ENCODE measurements at places on chromosomes 1 and 21.
A peak's percentile ranks its signal among the peaks of the same experiment; 100 is the strongest.

DNA sequence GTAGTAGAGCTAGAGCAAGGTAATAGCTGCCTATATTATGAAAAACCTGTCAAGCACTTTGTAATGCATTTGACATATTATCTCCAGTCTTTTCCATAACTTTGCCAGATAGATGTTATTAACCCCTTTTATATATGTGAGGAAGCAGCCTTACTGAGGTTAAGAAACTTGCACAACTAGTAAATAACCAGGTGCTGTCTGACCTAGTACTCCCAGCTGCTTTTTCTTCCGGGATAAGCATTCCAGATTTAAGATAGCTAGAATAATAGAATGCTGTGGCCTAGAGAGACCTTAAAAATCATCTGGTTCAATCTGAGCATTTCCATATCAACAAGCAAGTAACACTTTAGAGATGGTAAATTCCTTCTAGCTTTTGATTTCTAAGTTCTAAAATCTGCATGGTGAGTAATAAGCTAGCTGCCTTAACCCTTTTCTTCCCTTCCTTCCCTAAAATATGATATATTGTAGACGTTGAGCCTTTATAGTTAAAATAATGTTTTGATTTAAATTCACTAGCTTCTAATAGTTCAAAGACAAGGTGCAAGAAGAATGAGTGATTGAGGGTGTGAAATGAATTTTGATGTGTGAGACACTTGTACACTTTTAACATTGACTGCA is 1.8 kb downstream of the SH3GLB1 start:
- no peak for DNase-seq

GRCh38 chr1:162632217-162632666 is at the start of gene DDR2:
Gene DDR2 (plus strand): TSS chr1:162632464. CDS start chr1:162719064, 86,600 bp downstream.
- DNase-seq: no peak

DNA sequence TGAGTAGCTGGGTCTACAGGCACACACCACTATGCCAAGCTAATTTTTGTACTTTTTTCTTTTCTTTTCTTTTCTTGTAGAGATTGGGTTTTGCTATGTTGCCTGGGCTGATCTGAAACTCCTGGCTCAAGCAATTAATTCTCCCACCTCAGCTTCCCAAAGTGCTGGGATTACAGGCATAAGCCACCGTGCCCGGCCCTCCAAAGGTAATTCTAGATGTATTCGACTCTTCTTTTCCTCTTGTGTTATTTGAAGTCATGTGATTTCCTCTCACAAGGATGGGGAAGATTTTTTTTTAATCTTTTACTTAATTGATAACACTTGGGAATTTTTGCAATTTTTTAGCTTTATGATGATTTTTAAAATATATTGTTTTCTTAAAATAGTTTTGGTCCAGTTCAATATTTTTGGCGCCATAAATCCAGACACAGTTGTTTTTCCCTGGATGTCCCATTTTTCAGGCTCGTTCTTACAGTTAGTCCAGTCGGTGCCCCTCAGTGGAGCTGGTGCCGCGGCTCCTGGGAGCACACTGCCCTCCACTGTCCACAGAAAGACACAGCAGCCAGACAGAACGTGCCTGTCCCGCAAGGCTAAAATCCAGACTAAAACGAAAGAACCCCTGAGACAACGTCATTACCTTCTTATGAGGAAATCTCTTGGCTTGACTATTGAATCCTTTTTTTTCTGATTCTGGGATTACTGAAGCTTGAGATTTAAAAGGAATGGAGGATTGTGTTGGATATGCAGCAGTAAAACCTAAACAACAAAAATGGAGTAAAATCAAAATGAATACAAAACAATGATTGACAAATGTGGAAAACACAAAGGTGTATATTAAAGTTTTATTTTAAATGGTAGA is 22.4 kb downstream of the STPG1 start:
- DNase-seq: no peak

DNA sequence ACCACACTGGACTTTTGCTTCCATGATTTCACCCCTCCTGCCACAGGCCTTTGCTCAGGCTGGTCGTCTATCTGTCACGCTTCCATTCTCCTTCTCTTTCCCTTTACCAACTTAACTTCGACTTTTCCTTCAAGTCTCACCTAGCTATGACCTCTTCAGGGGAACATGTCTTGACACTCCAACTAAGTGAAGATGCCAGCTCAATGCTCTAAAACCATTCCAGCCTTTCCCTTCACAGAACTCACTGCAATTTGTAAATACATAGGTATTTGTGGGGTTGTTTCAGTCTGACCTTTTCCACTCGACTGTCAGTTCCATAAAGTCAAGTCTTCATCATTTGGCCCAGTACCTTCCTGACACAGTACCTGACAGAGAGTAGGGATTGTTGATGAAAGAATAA is 358.6 kb upstream of the CAMK1G start:
- no peak for DNase-seq

DNA sequence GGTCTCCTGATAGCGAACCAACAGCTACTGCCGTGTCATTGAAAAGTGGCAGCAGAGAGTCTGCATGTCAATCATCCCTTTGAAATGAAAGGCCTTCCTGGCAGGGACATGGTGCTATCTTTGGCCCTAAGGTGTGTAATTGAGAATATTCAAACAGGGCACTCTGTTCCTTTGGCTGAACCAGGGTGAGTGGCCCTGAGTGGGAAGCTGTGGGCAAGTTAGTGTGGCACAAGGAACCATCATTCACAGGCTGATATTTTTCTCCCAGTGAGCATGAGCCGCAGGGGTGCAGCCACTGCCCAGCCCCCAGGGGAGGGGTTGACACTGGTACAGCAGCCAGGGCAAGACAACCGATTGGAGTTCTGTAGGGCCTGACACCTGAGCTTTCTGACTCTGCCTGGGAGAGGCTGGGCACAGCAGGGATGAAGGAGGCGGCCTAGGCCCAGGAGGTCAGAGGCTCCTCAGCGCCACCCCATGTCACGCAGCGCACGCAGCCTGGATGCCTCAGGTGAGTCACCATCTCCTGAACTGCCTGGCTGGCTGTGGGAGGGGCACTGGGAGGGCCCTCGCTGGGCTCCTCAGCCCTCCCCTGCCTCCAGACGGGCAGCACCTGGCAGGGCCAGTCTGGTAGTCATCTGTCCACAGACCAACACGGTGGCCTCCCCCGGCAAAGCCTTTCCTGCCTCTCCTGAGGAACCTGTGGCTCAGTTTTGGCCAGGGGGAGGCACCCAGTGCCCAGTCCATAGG is 13.2 kb downstream of the QSOX1 start:
- DNase-seq: no peak

DNA sequence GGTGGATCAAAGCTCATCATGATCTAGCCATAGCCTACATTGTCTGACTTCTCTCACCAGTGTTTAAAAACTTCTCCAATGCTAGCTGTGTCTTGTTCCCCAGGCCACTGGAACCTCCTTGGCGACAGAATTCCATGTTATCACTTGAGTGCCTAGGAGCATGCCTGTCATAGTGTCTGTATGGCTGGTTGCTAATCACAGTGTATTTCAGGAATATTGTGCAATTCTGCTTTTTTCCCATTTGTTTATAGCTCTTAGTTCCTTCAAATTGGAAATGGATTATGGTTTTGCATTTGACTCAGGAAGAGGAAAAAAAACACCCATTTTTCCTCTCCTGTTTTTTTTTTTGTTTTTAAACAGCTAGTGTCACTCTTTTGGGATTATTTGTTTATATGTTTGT is 25.5 kb downstream of the ROR1 start:
- no peak for DNase-seq

DNA sequence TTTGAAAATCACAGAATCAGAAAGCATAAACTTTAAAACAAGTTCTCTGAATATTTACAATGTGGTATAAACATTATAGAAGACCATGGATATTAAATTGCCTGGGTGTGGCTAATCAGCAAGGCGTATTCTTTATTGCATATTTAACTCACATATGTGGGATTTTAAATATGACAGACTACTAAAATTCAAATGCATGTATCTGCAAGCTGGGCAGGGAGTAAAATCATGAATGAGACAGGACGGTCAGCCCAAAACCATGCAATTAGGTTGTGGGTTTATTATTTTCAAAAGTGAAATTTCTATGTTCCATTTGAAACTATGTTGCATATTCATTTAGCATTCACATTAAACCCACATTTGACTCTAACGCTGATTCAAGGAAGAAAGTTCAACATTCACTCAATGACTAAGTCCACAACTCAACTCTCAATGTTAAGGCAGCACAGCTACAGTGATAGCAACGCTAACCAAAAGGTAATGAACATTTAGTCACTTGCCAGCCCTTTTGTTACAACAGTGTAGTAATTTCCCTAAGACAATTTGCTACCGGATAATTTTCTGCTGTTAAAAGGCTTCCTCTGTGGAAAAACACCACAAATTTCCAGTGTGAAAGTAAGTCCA is 6.3 kb upstream of the SYNJ1 start:
- DNase-seq: no peak

- peak; percentile 71 for DNase-seq
Measured at GRCh38 chr1:20493839-20494608, 8.0 kb upstream of the CAMK2N1 start.

GRCh38 chr1:25033828-25034705 is 104.0 kb upstream of the RUNX3 start:
- DNase-seq: no peak

DNA sequence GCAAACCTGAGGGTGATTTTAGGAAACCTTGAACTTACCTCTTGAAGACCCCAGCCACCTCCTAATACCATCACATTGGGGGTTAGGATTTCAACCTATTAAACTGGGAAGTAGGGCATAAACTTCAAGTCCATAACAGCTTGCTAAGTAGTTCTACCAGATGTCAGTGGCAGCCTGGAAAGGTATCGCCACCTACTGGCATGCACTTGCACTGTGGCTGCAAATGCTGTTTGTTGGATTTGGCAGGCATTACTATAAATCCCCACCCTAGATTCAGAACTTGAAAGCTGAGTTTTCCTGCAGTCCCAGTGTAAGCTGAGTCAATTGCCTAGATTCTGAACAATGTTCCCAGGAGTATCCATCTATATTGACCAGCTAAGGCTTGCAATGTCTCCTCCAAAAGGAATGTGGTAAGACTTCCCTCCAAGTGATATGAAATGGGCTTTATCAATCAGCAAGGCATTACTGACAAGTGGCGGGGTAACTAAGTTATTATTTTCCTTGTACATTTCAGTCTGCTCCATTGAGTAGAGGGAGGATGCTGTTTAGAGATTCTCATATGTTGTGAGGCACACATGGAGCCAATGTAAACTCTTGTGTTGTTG is 474.5 kb downstream of the PTPRC start:
- peak; percentile 15 for DNase-seq

GRCh38 chr1:118649369-118650106 is 338.6 kb downstream of the TBX15 start:
- no peak for DNase-seq

GRCh38 chr1:54347955-54348699 is 58.1 kb downstream of the SSBP3 start:
- no peak for DNase-seq

GRCh38 chr1:89698624-89699023 is 65.7 kb downstream of the LRRC8C start:
- no peak for DNase-seq

- DNase-seq: no peak
Measured at GRCh38 chr1:207308451-207309190, 12.9 kb upstream of the CD55 start.

GRCh38 chr1:245686446-245687030 is 531.8 kb downstream of the KIF26B start:
- no peak for DNase-seq

- no peak for DNase-seq
Measured at GRCh38 chr21:32021319-32021994, 148.6 kb downstream of the HUNK start.

GRCh38 chr1:12438349-12438924 is 179.6 kb downstream of the DHRS3 start:
- no peak for DNase-seq

DNA sequence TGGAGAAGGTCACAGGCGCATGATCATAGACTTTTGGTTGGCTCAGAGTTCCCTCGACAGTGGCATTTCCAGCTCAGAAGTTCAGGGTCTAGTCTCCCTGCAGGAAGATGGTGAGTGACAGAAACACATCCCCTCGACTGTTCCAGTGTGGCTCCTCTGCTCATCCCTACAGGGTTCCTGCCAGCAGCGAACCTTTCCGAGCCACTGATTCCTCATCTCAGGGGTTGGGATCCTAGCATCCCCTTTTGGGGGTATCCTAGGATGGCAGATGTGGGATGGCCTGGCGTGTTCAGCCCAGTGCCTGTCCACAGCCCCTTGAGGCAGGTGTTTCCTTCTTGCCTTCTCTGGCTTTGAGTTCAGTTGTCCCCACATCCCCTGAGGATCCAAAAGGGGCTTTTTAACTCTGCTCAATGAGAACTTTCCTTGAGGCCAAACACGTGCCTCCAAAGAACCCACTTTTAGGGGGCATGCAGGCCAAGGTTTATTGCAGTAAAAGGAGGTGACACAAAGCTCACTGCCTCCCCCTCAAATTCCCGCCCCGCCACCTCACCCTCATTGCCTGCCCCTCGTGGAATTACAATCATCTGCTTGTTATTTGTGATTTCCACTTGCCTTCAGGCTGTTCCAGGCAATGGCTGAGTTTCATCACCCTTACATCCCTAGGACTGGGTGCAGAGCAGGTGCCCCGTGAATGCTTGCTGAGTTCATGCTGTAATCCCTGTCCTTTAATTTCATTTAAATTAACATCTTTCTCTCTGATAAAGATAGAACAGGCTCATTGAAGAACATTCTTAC is 440.7 kb downstream of the CAMTA1 start:
- DNase-seq: no peak

- no peak for DNase-seq
Measured at GRCh38 chr1:221878134-221878533, 136.2 kb upstream of the DUSP10 start.
